Nasal cavity respiratory epithelium epithelial cell of viscerocranial mucosa (primary cell): ENCODE measurements at places on chromosomes 5 and 9. TPM values are rescaled to one million over a fixed set of nuclear protein-coding genes. Genes with fewer than 3 reads are reported as not detected.

Gene WNT8A
- not detected in 2 replicates for total RNA-seq

Gene AOPEP
- 91.2 and 107 TPM in 2 replicates for total RNA-seq

Gene LRRC19
- total RNA-seq: not detected in 2 replicates

Gene PKN3
- 1.1 and 1.4 TPM in 2 replicates for total RNA-seq

Gene FAM219A
- total RNA-seq: 4.4 and 10.0 TPM in 2 replicates

Gene OR2Y1
- total RNA-seq: not detected in 2 replicates

Gene C9
- total RNA-seq: not detected in 2 replicates

Gene RGS14
- total RNA-seq: 3.8 and 12.5 TPM in 2 replicates

Gene ASTN2
- 0.34 and 2.0 TPM in 2 replicates for total RNA-seq

Gene ZFP2
- total RNA-seq: 1.0 and 1.7 TPM in 2 replicates

Gene OSMR
- total RNA-seq: 84.1 and 161 TPM in 2 replicates

Gene PCDHB15
- 0.34 and 0.50 TPM in 2 replicates for total RNA-seq

Gene ANKRD31
- total RNA-seq: 0.21 and 0.34 TPM in 2 replicates

Gene RELL2
- total RNA-seq: 12.7 and 16.1 TPM in 2 replicates

Gene CDKN2A
- total RNA-seq: 19.5 and 21.2 TPM in 2 replicates

Gene OR2S2
- total RNA-seq: not detected in 2 replicates

Gene GFPT2
- total RNA-seq: under 0.01 and 0.36 TPM in 2 replicates

Gene FAM151B
- total RNA-seq: 1.4 and 2.8 TPM in 2 replicates

Gene ADRA1B
- total RNA-seq: under 0.01 TPM in 1 of 2 replicates, not detected in the other

Gene TTC39B
- total RNA-seq: 16.1 and 26.1 TPM in 2 replicates

Gene BASP1
- 60.1 and 218 TPM in 2 replicates for total RNA-seq

Gene PSIP1
- 14.5 and 17.4 TPM in 2 replicates for total RNA-seq

Gene ANKRD34B
- total RNA-seq: not detected in 2 replicates

Gene AGXT2
- total RNA-seq: not detected in 2 replicates

Gene COL23A1
- total RNA-seq: under 0.01 and 1.2 TPM in 2 replicates

Gene SPAAR
- total RNA-seq: 0.07 TPM in 1 of 2 replicates, not detected in the other

Gene IGFBPL1
- total RNA-seq: 0.07 TPM in 1 of 2 replicates, not detected in the other

Gene RASGRF2
- total RNA-seq: 0.71 and 1.0 TPM in 2 replicates

Gene WNK2
- total RNA-seq: 0.34 and 4.4 TPM in 2 replicates

Gene FOXD1
- 5.2 and 13.0 TPM in 2 replicates for total RNA-seq

Gene KCNMB1
- not detected in 2 replicates for total RNA-seq

Gene KIF27
- total RNA-seq: 5.5 and 9.0 TPM in 2 replicates

Gene TPD52L3
- not detected in 2 replicates for total RNA-seq

Gene NMUR2
- total RNA-seq: not detected in 2 replicates

Gene IRX2
- total RNA-seq: 1.3 and 8.5 TPM in 2 replicates

Gene LHX3
- not detected in 2 replicates for total RNA-seq

Gene SLC6A19
- total RNA-seq: not detected in 2 replicates

Gene GABRG2
- not detected in 2 replicates for total RNA-seq

Gene CARTPT
- total RNA-seq: not detected in 2 replicates

Gene DMGDH
- 3.1 and 14.0 TPM in 2 replicates for total RNA-seq

Gene SLC1A3
- total RNA-seq: 13.0 and 16.9 TPM in 2 replicates

Gene ADAMTS6
- total RNA-seq: 12.2 and 28.7 TPM in 2 replicates

Gene ARSI
- total RNA-seq: 8.2 and 37.1 TPM in 2 replicates

Gene NIM1K
- total RNA-seq: under 0.01 and 0.07 TPM in 2 replicates

Gene CORO2A
- 35.5 and 45.8 TPM in 2 replicates for total RNA-seq
